ENCODE measurements at places on chromosomes 2 and 18.

DNA sequence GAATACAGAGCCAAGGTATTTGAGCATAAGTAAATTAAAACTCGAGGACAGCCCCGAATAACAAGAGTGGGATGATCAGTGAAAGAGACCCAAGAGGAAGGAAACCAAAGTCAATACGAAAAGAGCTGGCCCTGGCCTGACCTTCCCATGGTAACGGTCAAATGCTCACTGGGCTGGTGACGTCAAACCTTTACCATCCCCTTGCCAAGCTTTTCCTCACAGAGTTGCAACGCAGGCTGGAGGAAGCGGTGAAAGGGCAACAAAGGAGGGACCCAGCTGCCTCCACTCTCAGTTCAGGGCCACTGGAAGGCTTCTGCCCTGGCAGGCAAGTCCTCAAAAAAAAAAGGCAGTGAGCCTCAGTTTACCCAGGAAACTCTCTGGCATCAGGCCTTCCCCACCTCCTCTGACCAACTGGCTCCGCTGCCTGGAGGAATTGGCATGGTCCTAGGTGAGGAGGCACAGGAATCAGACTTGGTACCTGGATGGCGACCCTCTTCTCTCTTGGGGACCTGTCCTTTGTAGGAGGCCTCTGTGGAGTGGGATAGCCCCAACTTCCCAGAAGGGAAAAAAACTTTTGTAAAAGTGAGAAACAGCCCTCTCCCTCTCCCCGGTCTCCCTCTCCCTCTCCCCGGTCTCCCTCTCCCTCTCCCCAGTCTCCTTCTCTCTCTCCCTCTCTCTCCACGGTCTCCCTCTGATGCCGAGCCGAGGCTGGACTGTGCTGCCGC lies 212.4 kb downstream of the ANAPC1 start:
- DNase-seq, result no peak

DNA sequence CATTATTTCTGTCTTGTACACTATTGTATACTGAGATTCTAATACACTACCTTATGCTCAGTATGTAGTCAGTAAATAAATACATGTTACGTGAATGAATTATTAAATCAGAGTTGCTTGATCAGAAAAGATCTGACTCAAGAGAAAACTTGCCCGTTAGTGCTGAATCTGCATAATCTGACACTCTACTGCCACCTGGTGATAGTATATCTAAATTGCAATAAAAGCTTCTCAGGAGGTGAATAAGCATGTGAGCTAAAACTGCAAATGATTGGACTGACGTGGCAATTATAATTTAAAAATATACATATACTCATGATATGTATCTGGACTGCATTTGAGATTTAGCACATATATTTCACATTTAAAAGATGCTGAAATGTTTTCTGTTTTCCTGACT lies 70.4 kb downstream of the KIAA1328 start:
- no peak for DNase-seq

DNA sequence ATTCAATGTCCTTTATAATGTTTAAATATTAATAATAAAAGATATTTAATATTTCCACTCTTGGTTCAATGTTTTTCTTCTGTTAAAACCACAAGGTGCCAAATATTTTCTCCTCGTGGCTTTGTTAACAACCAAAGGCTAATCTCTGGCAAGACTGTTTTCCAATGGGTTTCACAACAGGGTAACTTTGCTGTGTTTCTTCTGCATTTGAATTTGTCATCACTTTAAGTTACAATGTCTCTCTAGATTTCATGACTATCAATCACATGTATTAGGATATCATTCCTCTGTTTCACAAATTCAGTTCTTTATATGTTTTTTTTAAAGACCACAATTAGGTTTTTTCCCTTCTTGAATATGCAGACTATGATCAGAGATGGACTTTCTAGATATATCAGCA lies 469.8 kb upstream of the ACVR2A start:
- no peak for DNase-seq

DNA sequence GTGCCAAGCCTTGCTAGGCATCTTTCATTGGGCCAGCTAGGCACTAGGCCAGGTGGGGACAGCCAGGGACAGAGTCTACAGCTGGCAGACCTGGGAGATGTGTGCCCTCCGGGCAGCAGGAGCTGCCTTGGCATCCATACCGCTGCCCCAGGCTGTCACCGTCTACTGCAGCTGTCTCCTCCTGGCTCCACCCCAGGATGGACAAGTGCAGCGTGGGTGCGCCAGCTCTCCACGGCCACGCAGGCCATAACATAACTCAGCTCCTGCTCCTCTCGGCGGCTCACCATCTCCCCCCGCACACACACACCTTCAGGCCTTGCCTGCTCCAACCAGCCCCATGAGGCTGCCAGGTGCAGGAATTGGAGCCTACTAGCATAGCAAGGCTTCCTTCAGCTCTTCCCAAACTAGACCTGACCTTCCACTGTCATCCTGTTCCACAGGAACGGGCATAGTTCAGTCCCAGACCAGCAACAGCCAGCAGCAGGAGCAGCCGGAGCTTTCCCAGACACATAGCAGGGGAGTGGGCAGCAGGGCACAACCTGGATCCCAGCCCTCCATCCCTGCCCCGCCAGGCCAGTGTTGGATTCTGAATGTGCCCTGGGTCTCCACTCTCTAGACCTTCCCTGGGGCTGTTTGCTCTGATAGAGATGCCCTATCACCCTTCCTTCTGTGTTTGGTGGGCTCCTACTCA lies 2.5 kb upstream of the ADRA2B start:
- DNase-seq, result no peak

DNA sequence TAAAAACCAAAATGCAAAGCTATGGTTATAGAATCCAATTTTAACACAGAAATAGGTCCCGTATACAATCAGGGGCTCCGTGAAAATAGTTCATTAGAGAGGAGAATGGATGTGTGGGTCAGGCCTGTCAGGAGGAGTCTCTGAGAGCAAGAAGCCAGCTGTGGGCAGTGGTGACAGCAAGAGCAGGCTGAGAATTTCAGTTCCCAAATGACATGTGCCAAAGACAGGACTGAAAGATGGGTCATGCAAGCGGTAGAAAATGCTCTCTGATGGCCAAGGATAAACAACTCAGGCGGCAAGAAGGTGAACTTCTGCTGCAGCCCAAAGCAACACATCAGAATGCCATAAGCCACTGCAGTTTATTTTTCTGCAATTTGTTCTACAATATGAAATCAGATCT lies 100.4 kb downstream of the CCDC141 start:
- no peak for DNase-seq

DNA sequence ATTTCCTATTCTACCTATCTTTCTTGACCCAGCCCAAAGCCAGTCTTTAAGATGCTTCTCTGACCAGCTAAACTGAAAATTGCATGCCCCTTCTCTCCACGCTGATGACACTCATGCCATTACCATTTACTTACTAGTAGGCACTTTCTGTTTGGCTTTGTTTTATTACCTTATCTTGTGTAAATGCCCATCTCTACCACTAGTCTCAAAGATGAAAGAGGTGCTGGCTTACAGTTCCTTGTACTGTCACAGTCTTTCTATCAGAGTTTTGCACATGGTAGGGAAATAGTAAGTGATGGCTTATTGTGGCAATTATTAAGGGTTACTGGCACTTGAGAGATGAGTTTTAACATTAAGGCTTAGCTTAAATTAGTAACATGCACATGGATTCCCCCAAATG lies 352.1 kb downstream of the RBM43 start:
- no peak for DNase-seq

DNA sequence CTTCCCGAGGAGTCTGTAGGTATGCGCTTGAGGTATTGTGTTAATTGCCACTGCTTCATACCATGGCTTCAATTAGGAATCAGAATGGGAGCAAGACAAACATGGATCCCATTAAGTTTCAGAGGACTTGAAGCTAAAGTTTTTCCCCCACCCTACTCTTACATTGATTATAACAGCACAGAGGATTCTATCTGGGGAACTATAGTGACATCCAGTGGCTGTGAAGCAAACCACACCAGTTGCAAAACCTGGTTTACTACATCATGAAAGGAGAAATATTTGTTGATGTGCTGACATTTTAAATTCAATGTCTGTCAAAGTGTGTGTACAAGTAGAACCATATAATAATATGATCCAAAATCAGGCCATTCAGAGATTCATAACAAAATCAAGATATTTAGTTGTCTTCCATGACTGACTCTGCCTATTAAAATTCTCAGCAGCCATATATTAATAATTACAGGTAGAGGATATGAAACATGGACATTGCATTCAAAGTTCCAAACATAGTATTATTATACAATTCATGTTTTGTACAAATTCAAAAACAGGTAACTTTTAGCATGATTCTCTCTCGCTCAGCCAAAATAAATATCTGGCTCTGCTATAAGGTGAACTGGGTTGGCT lies 82.9 kb downstream of the GRB14 start:
- DNase-seq, result no peak

DNA sequence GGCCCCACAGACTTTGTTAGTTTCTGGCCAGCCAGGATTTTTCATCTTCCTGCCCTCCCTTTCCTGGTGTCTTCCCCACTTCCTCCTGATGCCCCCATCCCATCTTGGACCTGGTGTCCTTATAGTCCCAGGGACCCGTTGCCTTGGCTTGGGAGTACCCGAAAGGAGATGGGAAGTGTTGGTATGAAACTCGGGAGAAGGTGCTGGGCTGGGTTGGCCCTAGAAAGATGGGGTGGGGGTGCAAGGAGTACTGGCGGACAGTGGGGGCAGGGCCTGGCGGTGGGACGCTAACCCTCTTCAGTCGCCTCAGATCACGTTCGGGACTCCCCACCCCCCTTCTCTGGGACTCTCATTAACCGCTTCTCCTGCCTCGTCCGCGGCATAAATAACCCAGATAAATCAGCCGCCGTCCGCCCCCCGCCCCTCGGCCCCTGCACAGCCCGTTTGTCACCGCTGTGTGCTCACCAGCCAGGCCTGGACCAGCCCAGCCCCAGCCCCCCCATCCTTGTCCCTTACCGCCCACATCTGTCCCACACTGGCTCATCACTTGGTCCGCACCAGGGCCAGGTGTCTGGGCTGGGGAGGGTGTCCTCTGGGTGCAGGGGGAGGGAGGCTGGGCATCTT lies 3.7 kb upstream of the ASIC4 start:
- no peak for DNase-seq

DNA sequence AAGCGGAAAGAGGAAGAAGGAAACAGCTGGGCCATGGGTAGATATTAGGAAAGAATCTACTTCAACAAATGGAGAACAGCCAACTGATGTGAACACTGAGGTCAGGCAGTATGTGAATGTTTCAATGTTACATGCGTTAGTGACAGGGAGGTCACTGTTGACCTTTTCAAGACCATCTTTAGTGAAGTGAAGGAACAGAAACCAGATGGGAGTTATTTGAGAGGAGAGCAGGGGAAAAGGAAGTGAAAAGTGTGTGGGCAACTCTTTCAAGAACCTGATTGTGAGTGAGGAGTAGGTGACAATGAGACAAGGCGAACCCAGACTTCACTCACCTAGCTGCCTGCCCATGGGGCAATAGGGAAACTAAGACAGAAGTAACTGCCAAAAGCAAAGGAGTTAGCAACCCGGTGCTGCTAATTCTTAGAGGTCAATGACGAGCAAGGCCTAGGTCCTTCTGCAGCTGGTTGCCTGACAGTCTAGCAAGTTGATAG lies 67.0 kb downstream of the SP3 start:
- DNase-seq, result peak; percentile 39

- DNase-seq, result no peak
Observed at GRCh38 chr2:167478196-167478595, 589.9 kb downstream of the XIRP2 start.

DNA sequence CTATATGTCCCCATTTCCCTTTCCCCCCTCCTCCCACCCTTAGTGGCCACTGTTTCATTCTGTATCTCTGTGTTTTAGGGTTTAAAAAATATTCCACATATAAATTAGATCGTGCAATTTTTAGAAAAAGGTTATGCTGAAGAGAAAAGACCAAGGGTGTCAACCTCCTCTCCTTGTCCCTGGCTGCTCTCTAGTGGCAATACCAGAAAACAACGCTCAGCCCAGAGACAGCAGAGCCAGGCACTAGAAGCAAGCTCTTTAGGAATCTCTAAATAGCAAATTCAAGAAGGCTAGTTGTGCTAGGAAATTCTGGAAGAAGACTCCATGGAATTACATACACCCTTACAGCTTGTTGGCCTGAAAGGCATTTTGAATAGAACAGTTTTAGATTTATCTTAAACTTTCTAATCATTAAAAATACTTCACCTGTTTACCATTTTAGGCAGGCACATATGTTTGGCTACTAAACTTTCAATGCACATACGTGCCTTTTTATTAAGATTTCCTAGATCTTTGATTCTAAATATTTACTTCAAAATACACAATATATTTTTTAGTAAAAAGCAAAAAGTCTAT lies 35.1 kb upstream of the RASGRP3 start:
- peak; percentile 2 for DNase-seq

DNA sequence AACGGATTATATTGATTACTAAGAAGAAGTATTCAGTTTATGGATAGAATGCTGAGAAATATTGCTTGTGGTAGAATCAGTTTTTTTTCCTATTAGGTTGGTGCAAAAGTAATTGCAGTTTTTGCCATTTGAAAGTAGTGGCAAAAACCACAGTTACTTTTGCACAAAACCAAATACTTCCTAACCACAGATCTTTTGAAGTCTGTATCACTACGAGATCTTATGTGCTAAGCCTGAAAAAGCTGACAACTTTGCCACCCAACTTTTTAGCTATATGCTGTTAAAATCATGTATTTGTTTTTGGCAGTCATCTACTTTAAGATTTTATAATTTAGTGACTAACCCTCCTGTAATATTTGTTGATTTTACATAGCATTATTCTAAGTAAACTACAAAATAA lies 24.6 kb downstream of the DNAJC10 start:
- no peak for DNase-seq

DNA sequence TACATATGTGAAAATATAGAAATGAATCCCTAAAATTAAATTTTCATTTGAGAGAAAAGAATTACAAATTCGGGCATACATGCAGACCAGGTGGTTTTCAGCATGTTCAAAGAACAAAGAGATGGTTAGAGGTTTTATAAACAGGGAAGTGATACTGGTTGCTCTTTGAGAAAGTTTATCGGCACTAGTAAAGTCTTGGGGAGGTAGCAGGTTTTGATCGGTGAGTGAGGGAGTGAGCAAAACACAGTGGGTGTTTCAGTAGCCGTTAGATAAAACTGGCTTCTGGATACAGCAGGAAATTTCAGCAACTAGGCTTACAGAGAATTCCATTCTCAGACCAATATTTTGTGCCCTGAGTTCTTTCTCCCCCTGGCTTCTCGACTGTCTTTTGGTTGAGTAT lies 51.1 kb downstream of the DSC3 start:
- no peak for DNase-seq

- no peak for DNase-seq
Observed at GRCh38 chr2:180360283-180360618, 353.2 kb upstream of the CWC22 start.

GRCh38 chr2:239075918-239076758 lies 228.3 kb downstream of the TWIST2 start:
- no peak for DNase-seq

GRCh38 chr2:238873841-238874240 lies 26.0 kb downstream of the TWIST2 start:
- no peak for DNase-seq

GRCh38 chr2:118774458-118775133 lies 72.9 kb downstream of the EN1 start:
- no peak for DNase-seq

- DNase-seq, result no peak
Observed at GRCh38 chr18:49371073-49371472, 89.4 kb downstream of the DYM start.

- DNase-seq, result no peak
Observed at GRCh38 chr2:179248024-179248348, 16.6 kb downstream of the SESTD1 start.
